ENCODE measurements at places on chromosomes 11 and 22.
A peak's percentile ranks its signal among the peaks of the same experiment; 100 is the strongest.

GRCh38 chr11:70462818-70463477 is 64.6 kb downstream of the CTTN start:
- DNase-seq, result no peak

GRCh38 chr11:1175461-1176223 is 17.9 kb downstream of the MUC5AC start:
- DNase-seq, result no peak

DNA sequence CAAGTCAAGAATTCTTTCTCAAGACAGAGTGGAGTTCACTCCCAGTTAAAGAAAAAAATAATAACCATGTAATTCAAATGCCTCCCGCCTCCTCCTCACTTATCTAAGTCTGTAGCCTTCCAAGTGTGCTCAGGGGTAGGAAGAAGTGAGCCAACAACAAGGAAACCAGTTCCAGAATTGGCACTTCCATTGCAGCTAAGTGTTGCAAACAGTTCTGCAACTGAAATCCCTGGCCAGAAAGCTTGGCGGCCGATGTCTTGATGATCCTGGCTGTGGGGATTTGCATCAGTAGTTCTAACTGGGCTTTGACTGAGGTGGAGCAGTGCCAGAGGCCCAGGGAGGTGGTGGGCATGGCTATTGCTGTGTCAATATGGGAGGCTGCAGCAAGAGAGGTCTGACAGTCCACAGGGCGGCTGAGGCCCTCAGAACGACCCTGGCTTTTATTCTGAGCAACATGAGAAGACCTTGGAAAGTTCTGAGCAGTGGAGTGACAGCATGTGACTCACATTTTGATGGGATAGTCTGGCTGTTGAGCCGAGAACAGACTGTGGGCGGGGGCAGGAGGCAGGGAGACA is 19.2 kb downstream of the DHCR7 start:
- no peak for DNase-seq

GRCh38 chr22:48473202-48473601 is 1354.5 kb downstream of the BRD1 start:
- no peak for DNase-seq

- DNase-seq, result no peak
Observed at GRCh38 chr11:1458340-1459218, 28.0 kb downstream of the MOB2 start.

DNA sequence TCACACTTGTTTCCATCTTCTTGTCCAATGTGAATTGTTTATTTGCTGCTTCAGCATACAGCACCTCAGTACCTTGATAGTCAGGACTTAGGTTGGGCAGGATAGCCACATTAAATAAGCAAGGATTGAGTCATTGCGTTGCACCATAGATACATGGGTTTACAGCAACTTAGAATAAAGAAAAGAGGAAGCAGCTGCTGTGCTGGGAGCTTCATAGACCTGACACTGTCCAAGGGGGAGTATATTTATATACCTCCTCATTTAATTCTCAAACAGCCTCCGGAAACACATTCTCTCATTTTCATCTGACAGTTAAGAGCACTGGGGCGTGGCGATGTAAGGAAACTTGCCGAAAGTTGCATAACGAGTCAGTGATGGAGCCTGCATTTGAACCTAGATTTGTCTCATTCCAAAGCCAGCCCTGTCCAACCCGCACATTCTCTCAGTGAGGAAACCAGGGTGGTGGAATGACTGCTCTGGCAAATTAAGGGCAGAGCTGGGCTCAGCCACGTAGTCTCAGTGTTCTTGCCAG is 42.2 kb downstream of the UBASH3B start:
- DNase-seq, result no peak

GRCh38 chr11:18193010-18193409 is 20.4 kb downstream of the MRGPRX4 start:
- DNase-seq, result no peak

- DNase-seq, result no peak
Observed at GRCh38 chr11:57674251-57674650, 6.3 kb downstream of the ZDHHC5 start.

DNA sequence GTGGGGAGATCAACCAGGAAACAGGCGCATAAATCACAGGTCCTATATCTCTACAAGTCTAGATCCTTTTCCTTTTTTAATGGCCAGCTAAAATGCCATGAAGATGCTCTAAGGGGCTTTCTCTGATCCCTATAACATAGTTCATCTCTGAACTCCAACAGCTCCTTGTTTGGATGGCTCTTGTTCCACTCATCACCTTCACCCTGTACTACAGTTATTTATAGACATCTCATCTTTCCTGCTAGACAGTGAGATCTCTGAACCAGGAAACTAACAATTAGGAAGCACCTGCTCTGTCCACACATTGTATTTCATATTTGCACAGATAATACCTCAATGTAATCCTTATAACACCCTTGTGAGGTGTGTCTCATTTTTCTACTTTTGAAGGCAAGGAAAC is 31.6 kb downstream of the KCNA4 start:
- no peak for DNase-seq

- DNase-seq, result no peak
Observed at GRCh38 chr11:12083380-12083779, 27.0 kb upstream of the MICAL2 start.

DNA sequence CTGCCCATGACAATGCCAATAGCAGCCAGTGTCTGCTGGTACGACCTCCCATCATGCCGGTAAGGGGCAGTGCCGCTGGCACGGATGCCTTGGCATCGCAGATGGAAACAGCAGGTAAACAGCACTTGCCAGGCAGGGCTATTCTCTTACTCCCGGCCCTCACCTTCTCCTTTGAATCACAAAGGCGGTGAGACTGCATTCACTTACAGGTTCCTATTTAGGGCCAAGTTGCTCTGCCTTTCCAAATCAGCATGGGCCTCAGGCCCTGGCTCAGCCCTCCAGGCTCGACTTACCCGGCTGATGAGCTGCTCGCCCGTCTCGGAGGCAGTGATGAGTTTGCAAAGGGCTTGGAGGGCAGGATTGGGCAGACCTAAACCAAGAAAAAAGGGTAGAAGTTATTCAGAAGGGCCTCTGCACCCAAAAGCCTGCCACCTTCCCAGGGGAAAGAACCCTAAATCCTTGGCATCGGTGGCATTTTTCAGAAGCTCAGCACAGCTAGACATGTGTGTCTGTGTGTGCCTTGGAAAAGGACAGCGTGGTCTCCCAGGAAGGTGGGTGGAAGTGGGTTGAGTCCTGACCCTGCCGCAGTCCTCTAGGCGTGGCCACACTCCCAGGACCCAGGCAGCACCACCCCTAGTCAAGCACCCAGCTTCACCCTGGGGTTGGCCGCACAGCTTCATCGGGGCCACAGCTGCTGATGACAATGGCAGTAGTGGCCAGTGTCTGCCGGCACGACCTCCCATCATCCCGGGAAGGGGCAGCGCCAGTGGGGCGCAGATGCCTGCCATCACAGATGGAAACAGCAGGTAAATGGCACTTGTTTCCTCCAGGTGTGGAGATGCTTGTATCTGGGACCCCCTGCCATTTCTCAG is 73.5 kb upstream of the PITPNB start:
- DNase-seq, result no peak

GRCh38 chr11:44116234-44116830 is 20.9 kb downstream of the EXT2 start:
- DNase-seq, result no peak

DNA sequence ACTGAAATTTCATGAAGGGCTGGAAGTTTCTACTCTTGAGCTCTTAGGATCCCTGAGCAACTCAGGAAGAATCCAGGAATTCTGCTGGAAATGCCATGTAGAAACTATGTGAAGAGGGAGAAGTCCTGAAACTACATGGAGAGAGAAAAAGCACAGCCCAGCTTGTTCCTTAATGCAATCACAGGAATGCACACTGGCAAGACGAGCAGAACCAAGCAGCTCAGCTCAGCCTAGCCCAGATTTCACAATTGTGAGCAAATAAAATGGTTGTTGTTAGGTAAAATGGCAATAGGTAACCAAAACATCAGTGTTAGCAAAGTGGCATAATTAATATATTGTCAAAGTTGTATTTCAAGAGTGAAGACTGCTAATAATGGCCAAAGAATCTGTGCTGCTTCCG is 28.1 kb downstream of the ZNF214 start:
- DNase-seq, result no peak

- DNase-seq, result peak; percentile 57
Observed at GRCh38 chr22:43388420-43388851, 23.4 kb upstream of the MPPED1 start.

GRCh38 chr11:62905927-62906531 is 15.1 kb downstream of the CHRM1 start:
- DNase-seq, result peak; percentile 61

GRCh38 chr22:23549198-23549595 is 30.9 kb downstream of the IGLL1 start:
- no peak for DNase-seq

- DNase-seq, result no peak
Observed at GRCh38 chr22:39612811-39613548, 42.4 kb downstream of the CACNA1I start.

GRCh38 chr22:44091021-44091721 is 67.1 kb downstream of the PARVB start:
- DNase-seq, result no peak

DNA sequence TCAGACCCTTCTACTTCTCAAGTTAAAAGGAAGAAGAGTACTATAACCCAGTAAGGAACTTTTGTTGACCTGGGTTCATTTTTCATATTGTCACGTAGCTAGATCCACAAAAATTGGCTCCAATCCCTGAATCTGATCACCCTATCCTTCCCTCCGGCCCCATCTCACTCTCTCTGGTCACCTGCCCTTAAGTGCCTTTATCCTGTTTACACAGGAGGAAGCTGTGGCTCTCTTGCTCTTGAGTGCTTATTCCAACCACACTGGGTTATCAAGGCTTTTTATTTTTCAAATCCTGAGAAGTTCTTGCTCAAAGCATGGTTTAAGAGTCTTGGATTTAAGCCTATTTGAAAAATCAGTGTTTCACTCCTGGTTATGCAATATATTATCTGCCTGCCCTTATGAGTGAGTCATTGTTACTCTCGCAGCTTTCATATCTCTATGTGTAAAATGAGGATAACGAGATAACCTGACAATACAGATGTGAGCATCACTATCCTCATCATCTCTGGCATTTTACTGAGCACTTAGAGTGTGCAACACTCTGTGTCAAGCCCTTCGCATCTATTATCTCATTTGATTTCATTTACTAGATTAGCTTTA is 293.9 kb downstream of the GUCY1A2 start:
- no peak for DNase-seq

GRCh38 chr11:72696866-72697700 is 22.9 kb upstream of the PDE2A start:
- no peak for DNase-seq

DNA sequence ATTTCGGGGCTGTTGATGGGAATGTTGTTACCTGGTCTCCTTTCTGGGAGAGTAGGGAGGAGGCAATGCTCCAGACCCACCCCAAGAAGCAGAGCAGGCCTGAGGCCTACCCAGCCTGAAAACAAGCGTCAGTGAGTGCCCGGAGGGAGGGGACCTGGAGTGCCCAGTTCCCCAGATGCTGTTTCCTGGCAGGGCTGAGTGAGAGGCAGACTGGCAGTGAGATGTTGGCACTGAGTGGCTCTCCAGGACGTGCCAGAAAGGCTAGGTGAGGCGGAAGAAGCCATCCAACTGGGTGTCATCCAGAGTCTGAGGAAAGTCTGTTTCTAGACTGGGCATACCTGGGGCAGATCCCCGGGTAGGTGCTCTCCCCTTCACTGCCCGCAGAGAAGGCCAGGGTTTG is 1.3 kb downstream of the POU2F3 start:
- DNase-seq, result no peak

DNA sequence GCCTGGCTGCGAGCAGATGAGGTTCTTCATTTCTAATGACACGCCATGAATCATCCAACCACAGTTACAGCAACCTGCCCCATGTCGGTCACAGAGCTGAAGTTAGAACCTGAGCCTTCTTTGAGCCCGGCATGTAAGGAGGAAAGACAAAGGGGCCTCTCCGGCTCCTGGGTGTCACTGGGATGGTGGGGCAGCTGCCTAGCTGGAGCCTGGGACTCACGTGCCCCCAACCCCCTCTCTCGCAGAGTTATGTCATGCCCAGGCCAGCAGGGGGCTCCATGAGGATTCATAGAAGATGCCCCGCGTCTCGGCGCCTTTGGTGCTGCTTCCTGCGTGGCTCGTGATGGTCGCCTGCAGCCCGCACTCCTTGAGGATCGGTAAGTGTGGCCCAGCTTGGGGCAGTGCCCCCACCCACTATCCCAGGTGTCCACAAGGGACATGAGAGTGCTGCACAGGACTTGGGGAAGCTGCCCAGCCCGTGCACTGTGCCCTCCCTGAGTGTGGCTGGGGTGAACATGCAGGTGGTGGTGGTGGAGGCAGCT is 148.5 kb downstream of the GRIK4 start:
- no peak for DNase-seq

- no peak for DNase-seq
Observed at GRCh38 chr11:128628686-128629085, 41.3 kb upstream of the ETS1 start.

GRCh38 chr11:9752091-9752490 is 88.2 kb downstream of the SWAP70 start:
- no peak for DNase-seq

- no peak for DNase-seq
Observed at GRCh38 chr22:23103199-23103954, 33.1 kb downstream of the GNAZ start.

DNA sequence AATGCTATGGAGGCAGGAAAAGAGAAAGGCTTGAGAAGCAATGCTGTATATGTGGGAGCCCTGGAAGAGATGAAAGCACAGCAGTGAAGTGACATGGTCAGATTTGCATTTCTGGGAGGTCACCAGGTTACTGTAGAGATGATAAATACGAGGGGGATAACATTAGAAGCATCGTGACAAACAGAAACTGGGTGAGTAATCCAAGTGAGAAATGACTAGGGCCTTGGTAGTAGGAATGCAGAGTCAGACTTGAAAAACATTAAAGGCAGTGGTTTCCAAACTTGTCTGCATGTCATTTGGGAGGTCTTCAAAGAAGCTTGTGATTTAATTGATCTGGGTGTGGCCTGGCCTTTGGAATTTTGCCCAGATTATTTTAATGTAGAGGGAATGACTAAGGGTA is 43.9 kb downstream of the CCDC34 start:
- no peak for DNase-seq

DNA sequence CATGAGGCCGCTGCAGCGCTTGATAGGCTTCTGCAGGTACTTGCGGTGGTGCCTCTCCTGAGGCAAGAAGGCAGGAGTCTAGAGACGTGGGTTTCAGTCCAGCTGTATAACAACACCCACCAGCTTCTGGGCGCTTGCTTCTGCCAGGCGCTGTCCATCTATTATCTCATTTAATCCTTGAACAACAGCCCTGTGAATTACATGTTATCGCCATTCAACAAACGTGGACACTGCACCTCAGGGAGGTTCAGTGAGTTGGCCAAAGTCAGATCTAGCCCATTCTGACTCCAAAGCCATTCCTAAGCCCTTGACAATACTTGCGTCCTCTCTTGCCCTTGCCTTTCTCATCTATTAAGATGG is 436 bp upstream of the FAM181B start:
- no peak for DNase-seq

GRCh38 chr11:118791111-118791960 is at the start of gene DDX6:
TSS of gene DDX6 (minus strand) at chr11:118791164. CDS start at chr11:118786251, 4,913 bp downstream.
- DNase-seq, result peak; percentile 75

DNA sequence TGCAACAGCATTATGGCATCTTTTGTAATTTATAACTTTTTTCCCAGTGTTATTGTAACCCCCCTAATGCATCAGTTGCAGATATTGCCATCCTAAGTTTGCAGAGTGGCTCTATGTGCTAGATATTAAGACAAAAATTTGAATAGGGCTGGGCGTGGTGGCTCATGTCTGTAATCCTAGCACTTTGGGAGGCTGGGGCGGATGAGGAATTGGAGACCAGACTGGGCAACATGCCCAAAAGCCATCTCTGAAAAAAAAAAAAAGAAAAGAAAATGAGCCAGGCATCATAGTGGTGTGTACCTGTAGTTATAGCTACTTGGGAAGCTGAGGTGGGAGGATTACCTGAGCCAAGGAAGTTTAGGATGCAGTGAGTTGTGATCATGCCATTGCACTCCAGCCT is 50.1 kb upstream of the MUC15 start:
- no peak for DNase-seq
